ENCODE measurements at places on chromosomes 7 and 10. TPM values are rescaled to one million over a fixed set of nuclear protein-coding genes. Genes with fewer than 3 reads are reported as not detected.

DNA sequence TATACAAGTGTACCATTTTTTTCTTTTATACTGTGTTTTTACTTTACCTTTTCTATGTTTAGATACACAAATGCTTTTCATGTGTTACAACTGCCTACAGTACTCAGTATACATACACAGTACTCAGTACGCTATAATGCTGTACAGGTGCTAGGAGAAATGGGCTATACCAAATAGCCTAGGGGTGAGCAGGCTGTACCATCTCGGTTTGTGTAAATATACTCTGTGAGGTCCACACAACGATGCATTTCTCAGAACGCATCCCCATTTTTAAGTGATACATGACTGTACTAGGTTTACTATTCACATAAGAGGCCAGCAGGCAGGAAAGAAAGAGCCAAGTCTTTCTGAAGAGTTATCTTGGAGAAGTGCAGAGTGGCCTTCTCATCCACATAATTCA lies 426.4 kb upstream of the MTPN start:
- no peaks in the 10 kb centered on the region for H3K4me1 ChIP-seq
- 0 out of 2 replicates have a peak, but pooled peaks cover 4% of the 10 kb centered on the region for H3K27me3 ChIP-seq
- DNase-seq: no peak
- H3K4me3 ChIP-seq: no peak overlapping the region
- no peaks in the 10 kb centered on the region for H3K36me3 ChIP-seq

DNA sequence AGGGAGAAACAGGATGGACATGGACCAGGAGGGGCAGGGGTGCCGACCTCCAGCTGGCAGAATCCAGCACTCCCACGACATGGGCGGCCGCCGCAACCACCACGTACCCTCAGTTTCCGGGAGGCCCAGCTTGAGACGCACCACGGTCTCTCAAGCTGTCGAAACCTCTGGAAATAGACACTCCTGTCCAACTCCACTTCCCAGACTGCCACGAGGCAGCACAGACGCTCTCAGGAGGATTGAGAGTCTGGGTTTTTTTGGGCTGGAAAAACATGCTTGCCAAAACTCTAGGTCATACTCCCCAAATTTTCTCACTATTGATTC lies 37.9 kb upstream of the PDGFA start:
- no peaks in the 10 kb centered on the region for H3K4me1 ChIP-seq
- no peaks in the 10 kb centered on the region for H3K36me3 ChIP-seq
- no peak for DNase-seq
- H3K4me3 ChIP-seq: no peak overlapping the region
- no peak overlapping the region for H3K27ac ChIP-seq
- H3K27me3 ChIP-seq: no peaks in the 10 kb centered on the region

- H3K27me3 ChIP-seq: no peaks in the 10 kb centered on the region
- no peak overlapping the region for H3K4me3 ChIP-seq
- no peak overlapping the region for H3K27ac ChIP-seq
- no peaks in the 10 kb centered on the region for H3K36me3 ChIP-seq
- DNase-seq: no peak
These were observed 15.2 kb downstream of the SOSTDC1 start for GRCh38 chr7:16450366-16450765.

GRCh38 chr10:44818041-44818649 lies 93.0 kb upstream of the TMEM72 start:
- H3K36me3 ChIP-seq: no peaks in the 10 kb centered on the region
- no peaks in the 10 kb centered on the region for H3K27me3 ChIP-seq
- H3K4me1 ChIP-seq: no peaks in the 10 kb centered on the region
- no peak for DNase-seq
- no peak overlapping the region for H3K27ac ChIP-seq

- no peak overlapping the region for H3K27ac ChIP-seq
- H3K27me3 ChIP-seq: no peaks in the 10 kb centered on the region
- no peaks in the 10 kb centered on the region for H3K36me3 ChIP-seq
- no peak for DNase-seq
These were observed 71.5 kb upstream of the PPP2R2D start for GRCh38 chr10:131829156-131829930.

DNA sequence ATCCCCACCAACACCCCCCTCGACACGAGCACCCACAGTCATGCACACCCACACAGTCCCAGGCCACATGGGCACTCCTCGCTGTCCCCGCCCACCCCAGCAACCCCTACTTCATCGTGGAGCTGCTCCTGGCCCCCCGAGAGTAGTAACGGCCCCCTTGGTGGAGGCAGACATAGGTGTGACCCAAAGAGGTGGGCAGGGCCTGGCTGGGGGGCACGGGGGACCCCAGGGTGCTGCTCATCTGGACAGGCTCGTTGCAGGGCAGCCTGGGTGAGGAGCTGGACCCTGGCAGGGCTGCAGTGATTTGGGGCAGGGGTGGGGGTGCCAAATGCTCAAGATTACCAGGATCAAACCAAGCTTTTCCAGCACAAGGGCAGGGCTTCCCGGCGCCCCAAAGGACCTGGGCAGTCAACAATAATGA lies 42.4 kb upstream of the ZMIZ1 start:
- no peaks in the 10 kb centered on the region for H3K27me3 ChIP-seq
- DNase-seq: no peak
- H3K27ac ChIP-seq: no peak overlapping the region
- H3K4me1 ChIP-seq: no peaks in the 10 kb centered on the region
- H3K4me3 ChIP-seq: no peak overlapping the region

GRCh38 chr7:51029701-51030191 lies 247.1 kb upstream of the GRB10 start:
- peaks cover 40% of the 10 kb centered on the region for H3K4me1 ChIP-seq
- H3K27ac ChIP-seq: peak overlapping the region; percentile 44
- H3K27me3 ChIP-seq: no peaks in the 10 kb centered on the region

- H3K27ac ChIP-seq: no peak overlapping the region
- no peak overlapping the region for H3K4me3 ChIP-seq
- no peaks in the 10 kb centered on the region for H3K27me3 ChIP-seq
- no peaks in the 10 kb centered on the region for H3K4me1 ChIP-seq
- peak; percentile 6 for DNase-seq
These were observed 26.1 kb downstream of the DYNC1I1 start for GRCh38 chr7:95798401-95798930.

DNA sequence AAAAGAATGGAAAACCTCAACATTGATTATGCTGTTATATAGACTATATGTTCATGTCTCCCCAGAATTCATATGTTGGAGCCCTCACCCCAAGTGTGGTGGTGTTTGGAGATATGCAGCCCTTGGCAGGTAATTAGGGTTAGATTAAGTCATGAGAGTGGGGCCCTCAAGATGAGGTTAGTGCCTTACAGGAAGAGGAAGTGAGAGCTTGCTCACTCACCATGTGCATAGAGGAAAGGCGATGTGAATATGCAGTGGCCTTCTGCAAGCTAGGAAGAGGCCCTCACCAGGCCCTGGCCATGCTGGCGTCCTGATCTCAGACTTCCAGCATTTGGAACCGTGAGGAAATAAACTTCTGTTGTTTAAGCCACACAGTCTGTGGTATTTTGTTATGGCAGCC lies 14.8 kb downstream of the ZNF33A start:
- no peak overlapping the region for H3K4me3 ChIP-seq
- H3K27ac ChIP-seq: no peak overlapping the region
- no peaks in the 10 kb centered on the region for H3K27me3 ChIP-seq
- no peaks in the 10 kb centered on the region for H3K4me1 ChIP-seq

- peaks cover 9% of the 10 kb centered on the region for H3K4me1 ChIP-seq
- H3K27me3 ChIP-seq: no peaks in the 10 kb centered on the region
- no peak overlapping the region for H3K27ac ChIP-seq
- H3K4me3 ChIP-seq: no peak overlapping the region
- H3K36me3 ChIP-seq: no peaks in the 10 kb centered on the region
These were observed 31.1 kb downstream of the LMTK2 start for GRCh38 chr7:98137826-98138151.

Gene ENTPD1
- total RNA-seq: not detected

Gene FAM25C
- total RNA-seq: not detected

Gene GIMAP7
- total RNA-seq: not detected

Gene HGF
- total RNA-seq: 4.4 TPM

Measured in GM23248 (cell line).